HTR-8/SVneo (cell line): ENCODE measurements at places on chromosomes 6 and 20.
A peak's percentile ranks its signal among the peaks of the same experiment; 100 is the strongest.

DNA sequence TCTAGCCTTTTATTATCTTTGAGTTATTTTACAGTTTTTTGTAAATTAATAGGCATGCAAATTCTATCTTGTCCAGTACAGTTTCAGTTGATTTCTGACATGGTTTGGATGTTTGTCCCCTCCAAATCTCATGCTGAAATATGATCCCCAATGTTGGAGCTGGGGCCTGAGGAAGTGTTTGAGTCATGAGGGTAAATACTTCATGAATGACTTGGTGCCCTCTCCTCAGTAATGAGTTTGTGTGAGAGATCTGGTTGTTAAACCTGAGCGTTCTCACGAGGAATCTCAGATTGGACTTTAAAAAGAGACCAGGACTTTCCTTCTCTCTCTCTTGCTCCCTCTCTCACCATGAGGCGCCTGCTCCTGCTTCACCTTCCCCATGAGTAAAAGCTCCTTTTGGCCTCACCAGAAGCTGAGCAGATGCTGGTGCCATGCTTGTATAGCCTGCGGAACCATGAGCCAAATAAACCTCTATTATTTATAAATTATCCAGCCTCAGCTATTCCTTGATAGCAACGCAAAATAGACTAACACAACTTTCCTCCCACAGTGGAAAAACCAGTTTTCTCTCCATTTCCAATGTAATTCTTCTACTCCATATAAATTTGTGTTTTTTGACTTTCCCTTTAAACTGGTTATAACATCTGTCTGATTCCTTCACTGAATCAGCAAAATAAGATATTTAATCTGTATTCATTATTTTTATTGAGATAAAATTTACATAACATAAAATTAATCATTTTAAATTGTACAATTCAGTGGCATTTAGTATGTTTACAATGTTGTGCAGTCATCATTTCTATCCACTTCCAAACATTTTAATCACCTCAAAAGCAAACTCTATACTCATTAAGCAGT is 78.7 kb upstream of the PRSS16 start:
- DNase-seq = peak; percentile 49

GRCh38 chr6:17867880-17868279 is 119.6 kb downstream of the KIF13A start:
- DNase-seq = peak; percentile 40

DNA sequence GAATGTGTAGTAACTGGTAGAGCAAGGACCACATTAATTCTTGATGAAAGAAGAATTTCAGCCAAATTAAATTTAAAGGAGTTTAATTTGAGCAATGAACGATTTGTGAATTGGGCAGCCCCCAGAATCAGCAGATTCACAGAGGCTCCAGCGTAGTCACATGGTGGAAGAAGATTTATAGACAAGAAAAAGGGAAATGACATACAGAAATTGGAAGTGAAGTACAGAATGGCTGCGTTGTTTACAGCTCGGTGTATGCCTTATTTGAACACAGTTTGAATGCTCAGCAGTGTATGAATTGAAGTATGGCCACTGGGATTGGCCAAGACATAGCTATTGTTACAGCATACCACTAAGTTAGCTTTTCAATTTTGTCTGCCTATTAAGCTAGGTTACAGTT is 173.6 kb upstream of the ARG1 start:
- DNase-seq = no peak

GRCh38 chr20:8898823-8899222 is 170.1 kb upstream of the PLCB4 start:
- no peak for DNase-seq

- no peak for DNase-seq
These were observed 476.2 kb downstream of the MMUT start for GRCh38 chr6:48986845-48987244.

GRCh38 chr6:14231071-14231483 is 113.5 kb downstream of the CD83 start:
- DNase-seq = no peak

DNA sequence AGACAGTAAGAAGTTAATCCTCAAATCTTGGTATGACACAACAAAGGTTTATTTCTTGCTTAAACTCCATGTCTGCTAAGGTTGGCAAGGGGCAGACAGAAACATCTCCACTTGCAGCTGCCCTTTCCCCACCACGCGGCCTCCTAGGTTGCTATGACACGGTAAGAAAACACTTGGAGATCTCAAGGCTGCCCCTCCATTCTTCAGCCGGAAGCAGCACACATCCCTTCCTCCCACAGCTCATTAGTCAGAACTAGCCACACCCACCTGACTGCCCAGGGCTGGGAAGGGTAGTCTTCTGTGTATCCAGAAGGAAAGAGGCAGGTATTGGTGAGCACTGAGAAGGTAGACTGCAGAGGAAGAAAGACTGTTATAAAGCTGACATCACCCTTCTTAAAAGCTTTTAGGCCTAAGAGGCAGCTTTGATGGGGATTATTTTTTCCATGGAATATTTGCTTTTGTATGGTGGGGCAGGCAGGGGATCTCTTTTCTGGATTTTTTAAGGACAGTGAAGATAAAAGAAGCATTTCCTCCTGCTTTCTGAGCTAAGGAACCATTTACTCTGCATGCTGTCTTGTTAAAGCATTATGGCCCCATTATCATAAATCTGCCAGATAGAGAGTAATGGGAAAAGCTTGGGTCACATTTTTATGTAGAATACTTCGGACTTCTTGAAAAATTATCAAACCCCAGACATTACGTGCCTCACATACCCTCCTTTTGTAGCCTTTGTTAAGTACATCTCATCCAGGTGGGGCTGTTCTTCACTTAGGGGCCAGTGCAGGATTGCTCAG is 41.6 kb downstream of the MRAP2 start:
- DNase-seq = no peak

- no peak for DNase-seq
These were observed 536.2 kb upstream of the NRSN1 start for GRCh38 chr6:23589811-23590210.

DNA sequence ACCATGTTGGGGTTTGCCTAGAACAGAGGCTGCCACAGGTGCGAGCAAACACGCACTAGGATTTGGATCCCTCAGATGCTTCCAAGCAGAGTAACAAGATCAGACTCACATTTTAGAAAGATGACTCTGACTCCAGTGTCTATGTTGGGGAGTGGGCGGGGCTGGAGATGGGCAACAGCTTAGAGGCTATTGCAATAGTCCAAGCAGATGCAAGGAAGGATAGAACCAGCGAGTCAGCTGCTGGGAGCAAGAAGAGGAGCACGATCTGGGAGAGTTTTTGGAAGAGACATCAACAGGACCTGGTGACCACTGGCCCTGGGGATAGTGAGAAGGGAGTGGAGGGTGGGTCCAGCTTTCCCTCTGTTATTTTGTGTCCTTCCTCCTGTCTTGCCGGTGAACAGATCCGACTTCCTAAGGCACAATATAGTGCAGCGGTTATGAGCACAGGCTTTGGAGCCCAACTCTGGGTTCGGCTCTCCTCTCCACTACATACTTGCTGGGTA is 52.7 kb downstream of the FGD2 start:
- DNase-seq = no peak

DNA sequence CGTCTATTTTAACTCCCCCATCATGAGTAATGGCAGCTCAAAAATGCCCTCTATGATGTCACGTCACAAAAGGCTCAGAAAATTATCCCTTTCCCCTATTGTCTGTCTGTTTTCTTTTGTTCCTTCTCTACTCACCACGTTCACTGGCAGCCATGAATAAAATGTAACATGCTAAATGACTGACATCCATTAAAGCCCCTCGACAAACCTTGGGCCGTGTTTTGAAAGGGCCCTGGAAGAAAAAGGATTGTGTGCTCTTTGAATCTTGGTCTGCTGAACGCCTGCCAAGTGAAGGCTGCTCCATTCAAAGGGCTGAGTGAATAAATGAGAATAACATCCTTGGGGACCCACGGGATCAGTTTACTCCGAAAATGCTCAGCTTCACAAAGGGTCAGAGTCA is 118.7 kb downstream of the RPS12 start:
- no peak for DNase-seq

- DNase-seq = no peak
These were observed 29.1 kb upstream of the ZC3H12D start for GRCh38 chr6:149513915-149514314.

DNA sequence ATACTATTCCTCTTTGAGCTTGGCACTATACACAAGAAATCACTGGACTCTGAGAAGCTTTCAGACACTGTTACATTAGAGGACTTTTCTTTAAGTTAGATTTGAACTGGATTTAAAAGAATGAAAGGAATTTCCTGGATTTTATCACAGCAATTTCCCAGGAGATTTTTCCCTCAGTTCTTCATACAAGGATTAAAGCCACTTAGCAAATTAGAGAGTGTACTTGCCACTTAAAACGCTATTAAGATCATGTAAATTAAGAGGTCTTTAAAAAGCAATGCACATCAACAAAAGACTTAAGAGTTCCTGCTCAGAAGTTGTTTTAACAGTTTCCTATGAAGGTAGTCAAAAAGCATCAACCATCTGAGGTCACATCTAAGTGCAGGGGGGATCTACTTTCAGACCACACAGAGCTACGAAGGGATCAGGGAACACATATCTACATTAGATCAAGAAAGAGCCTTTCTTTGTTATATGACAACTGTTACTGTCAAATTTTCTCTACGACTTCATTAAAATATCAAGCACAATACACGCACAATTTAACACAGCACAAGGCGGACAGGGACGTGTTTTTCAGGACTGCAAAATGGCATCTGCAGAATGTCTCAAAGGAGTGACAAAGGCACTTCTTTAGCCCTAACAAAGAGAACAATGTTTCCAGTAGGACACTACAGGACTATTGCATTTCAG is 65.8 kb downstream of the EPB41L2 start:
- peak; percentile 31 for DNase-seq

DNA sequence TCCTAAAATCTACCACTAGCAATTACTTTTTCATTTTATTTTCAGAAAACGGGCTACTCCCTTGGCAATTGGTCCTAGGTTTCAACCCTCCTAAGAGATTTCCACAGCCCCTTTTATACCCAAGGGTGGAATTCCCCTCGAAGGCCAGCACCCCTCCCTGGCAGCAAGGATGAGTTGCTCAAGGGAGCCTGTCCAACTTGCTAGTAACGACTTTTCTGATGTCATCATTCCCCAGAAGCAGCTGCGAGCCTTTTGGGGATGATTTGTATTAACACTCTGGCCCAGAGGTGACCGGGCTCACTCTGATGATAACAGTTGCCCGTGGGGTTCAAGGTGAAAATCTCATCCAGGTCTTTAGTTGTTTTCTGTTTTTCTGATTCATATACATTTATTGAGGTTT is 30.7 kb upstream of the NAA20 start:
- no peak for DNase-seq

- no peak for DNase-seq
These were observed 56.4 kb upstream of the GPR31 start for GRCh38 chr6:167214206-167214605.
